ENCODE measurements at places on chromosomes 5 and 9.

DNA sequence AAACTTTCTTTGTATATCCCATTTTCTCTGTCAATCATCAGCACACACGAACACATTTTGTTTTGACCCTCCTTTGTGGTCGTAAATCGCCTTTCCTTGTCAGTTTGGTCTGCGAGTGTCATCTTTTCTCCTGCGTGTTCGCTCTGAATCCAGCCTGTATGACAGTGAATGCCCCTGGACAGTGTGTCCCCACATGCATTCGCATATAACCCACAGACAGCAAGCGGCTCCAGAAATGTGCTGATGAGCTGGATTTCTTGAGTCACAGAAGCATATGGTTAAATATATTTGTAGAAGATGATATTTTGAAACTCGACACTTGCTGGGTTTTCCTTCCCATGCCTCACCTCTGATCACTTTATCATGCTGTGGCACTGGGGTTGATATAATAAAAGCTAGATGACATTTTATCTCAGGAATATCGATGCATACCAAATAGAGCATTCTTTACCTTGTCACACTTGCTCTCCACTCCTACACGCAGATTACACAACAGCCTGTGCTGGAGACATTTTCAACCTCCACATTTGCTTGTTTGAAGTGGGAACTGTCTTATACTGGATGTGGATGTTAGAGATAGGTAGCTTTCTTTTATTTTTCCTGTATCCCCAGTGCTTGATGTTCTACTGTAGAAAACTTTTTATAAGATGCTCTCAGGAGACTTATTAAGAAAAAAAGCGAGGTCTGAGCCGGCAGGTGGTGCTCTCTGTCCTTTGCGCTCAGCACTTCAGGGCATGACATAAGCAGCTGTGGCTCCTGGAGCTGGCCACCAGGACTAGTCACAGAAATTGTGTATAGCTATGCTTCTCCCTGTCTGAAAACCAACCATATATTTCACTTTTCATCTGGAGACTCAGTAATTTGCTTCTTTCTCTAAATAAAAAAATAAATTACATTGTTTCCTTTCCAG lies 215.1 kb downstream of the SH3GL2 start:
- no peak for DNase-seq

DNA sequence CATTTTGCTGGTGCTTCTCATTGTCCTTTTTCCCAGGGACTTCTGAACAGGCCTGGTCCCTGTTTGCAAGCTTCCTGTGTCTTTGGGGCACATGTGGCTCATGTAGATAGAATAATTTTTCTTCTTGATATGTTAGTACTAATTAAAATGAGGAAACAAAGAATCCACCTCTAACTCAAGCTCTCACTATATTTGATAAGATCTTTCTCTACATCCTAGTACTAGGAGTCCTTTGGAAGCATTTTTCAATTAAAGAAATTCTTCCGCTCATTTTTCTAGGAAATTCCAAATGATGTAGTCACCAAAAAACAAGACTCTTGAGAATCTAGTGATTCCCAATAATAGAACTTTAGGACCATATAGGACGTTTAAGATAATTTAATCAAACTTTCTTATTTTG lies 165.3 kb downstream of the SEC61B start:
- no peak for DNase-seq

GRCh38 chr9:107504585-107505455 lies 15.3 kb upstream of the KLF4 start:
- DNase-seq = no peak

DNA sequence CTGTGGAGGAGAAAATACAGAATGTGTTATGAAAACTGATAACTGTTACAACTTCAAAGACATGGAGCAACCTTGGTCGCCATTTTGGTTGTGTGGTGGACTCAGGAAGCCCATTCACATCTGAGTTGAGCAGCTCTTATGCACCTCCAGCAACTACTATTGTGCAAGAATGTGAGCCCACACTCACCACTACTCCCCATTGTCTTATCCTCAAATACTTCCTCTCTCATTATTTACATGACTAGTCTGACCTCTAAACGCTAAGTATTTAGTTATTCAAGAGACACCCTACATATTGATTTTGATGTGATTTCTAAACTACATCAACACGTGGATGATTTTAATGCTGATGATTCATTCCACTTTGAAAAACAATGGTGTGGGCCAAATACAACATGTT lies 516.6 kb upstream of the CLINT1 start:
- no peak for DNase-seq

DNA sequence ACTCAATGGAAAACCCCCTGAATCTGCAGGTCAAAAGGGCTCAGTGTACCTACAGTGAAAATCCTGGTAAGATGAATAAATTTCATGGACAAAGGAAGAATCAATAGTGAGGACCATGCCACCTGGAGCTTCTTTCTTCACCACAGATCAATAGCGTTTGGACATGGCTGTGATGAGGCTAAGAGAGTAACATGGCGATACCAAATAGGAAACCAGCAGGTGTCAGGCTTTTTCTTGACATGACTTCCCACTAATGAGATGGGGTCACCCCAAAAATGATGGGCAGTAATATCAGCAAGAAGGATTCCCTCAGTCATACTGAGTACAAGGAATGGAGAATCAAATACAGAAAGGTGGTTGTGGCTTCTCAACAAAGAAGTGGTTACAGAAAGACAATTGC lies 208.5 kb upstream of the PLPPR1 start:
- no peak for DNase-seq

DNA sequence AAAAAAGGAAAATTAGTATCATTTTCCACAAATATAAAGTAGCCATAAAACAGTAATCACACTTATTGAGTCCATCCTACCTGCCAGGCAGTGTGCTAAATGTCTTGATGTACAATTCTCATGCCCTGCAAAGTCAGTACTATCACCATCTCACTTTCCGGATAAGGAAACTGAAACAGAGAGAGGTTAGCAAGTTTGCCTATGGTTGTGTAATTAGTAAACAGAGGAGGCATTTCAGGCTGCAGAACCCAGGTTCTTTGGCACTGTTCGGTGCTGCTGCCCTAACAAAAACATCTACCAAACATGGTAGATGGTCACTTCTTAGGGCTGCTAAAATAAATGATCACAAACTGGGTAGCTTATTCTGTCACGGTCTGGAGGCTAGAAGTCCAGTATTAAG lies 22.6 kb downstream of the PLAC8L1 start:
- DNase-seq = no peak

GRCh38 chr9:112061152-112061740 lies 113.9 kb downstream of the SUSD1 start:
- no peak for DNase-seq
